Dermis blood vessel endothelial cell (primary cell): ENCODE measurements at places on chromosomes 12 and 14. TPM values are rescaled to one million over a fixed set of nuclear protein-coding genes. Genes with fewer than 3 reads are reported as not detected.
A peak's percentile ranks its signal among the peaks of the same experiment; 100 is the strongest.

The SUOX gene
- 12.4 and 18.9 TPM in 2 replicates for total RNA-seq

- DNase-seq = no peak
These were observed 73.2 kb downstream of the SUSD6 start for GRCh38 chr14:69684461-69685217.

DNA sequence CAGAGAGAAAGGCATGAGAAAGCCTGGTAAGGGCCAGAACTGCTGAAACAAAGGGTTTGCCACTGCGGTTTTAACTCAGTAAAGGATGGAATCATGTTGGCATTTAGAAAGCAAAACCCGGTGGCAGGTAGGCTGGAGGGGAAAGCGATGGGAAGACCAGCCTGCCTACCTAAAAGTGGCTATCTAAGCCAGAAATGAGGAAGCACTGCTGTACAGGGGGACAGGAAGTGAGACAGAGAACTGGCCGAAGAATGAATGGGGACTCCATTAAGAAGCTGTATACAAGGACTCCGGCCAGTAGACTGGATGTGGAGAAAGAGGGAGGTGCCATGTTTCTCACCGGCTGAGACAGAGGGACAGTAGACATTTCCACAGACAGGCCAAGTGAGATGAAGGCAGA lies 48.2 kb downstream of the PPM1H start:
- no peak for DNase-seq

- DNase-seq = no peak
These were observed 3.5 kb downstream of the OTX2 start for GRCh38 chr14:56806760-56807159.

DNA sequence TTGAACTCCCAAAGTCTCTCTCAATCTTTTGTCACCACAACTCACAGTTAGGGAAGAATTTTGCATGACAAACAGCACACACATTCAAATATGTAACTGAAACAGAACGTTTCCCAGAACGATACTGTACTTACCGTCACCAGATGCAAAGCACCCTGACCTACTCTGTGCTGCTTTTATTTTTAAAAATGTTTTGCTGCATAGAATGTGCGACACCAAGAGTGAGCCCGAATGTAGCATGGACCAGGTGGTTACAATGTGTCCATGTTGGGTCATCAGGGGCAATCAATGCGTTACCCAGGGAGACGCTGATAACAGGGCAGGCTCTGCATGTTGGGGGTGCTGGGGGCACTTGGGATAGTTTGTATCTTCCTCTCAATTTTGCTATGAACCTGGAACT lies 14.6 kb upstream of the EIF5 start:
- no peak for DNase-seq

GRCh38 chr14:67674480-67675218 lies at the start of gene VTI1B:
VTI1B (minus strand) TSS chr14:67674632; CDS start chr14:67674489, 143 bp downstream.
- peak; percentile 86 for DNase-seq

The SLC25A47 gene
- not detected in 2 replicates for total RNA-seq

The EXOC3L4 gene
- total RNA-seq = not detected in 2 replicates

The NPC2 gene
- 205 and 322 TPM in 2 replicates for total RNA-seq

GRCh38 chr12:104422441-104422840 lies 34.3 kb upstream of the CHST11 start:
- no peak for DNase-seq

DNA sequence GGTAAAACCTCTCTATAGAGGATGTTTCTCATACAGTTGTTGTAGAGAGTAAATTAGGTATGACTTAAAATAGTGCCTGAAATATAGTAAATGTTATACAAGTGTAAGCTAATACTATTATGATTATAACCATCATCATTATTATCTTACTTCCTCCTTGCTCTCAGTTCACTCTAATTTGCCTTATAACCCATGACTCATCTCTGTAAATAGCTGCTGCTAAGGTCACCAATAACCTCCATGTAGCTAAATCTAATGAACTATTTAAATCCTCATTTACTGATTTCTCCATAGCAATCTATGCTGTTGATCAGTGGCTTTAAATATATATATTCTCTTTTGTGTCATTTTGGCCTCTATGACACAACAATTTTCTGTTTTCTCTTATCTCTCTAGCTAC lies 109.6 kb downstream of the RMST start:
- no peak for DNase-seq

DNA sequence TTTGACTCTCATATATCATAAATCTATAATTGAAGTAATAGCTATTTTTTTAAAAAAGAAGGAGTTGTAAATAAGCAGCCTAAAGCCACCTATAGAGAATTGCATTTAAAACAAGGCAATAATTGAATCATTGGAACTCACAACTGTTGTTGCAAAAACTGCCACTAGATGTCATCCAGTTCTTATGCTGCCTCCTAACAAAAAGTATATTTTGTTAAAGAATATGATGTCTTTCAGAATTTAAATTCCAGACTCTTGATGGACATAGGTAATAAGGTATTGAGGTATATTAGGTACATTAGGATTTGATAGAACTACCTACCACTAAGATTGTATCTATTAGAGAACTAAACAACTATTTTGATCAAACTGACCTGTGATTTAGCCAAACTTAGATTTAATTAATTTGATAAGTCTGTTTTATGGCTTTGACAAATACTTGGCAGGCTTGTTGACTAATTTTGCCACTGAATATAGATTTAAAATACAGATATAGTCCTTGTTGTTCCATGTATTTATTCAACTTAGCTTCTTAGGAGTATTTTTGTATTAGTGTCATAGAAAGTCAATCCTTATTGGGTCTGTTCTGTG lies 401.4 kb downstream of the RPL10L start:
- DNase-seq = peak; percentile 22

GRCh38 chr12:53200458-53201176 lies 6.4 kb downstream of the ITGB7 start:
- DNase-seq = no peak

DNA sequence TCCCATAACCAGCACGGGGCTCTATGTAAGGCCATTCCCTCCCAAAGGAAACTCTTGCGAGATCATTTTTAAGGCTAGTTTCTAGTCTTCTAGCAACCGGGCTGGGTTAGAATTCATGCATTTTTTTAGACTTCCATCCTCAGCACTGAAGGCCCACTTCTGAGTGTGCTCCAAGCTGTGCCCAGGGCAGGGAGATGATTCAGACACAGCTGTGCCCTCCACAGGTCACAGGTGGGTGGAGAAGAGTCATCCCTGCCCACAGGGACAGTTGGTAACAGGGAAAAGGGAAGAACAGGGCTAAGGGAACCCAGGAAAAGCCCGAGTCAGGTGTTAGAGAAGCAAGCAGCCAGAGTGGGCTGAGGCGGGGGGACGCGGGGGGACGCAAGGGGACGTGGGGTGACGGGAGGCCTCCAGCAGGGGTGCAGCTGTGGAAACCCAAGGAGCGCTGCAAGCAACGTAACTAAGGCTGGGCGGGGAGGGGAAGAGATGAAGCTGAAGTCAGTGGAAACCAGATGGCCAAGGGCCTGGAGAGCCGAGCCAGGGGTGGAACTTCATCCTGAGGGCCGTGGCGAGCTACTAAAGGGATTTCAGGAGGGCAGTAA lies 27.2 kb upstream of the PPP2R5C start:
- DNase-seq = no peak

DNA sequence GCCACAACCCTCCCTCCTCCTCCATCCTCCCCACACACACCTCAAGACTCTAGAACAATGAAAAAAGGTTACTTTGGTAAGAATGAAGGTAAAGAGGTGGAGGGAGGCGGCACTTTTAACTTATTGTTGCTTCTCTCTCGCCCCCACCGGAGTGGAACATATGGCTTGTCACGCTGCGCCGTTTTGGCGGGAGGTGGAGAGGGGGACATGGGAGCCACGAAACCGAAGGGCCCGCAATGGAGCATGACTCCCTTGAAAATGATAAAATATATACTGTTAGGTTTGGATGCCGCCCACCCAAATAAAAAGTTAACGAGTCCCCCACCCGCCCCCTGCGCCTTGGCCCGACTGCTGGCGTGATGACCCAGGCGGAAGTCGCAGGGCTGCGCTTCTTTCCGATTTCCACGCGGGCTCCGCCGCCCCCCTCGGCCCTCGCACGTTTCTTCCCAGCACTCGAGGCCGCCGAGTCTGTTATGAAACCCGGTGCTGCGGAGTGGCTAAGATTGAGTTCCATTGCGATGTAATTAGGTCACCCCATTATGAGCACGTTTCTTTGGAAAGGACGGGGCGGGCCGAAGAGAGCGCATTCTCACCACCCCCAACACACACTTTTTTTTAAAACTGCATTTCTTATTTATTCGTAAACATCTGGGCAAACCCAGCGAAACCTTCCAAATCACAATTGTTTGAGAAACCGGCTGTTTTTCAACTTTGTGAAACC lies 1.4 kb upstream of the ZFP36L1 start:
- DNase-seq = peak; percentile 91

The TSPAN19 gene
- total RNA-seq = under 0.01 TPM in 1 of 2 replicates, not detected in the other

DNA sequence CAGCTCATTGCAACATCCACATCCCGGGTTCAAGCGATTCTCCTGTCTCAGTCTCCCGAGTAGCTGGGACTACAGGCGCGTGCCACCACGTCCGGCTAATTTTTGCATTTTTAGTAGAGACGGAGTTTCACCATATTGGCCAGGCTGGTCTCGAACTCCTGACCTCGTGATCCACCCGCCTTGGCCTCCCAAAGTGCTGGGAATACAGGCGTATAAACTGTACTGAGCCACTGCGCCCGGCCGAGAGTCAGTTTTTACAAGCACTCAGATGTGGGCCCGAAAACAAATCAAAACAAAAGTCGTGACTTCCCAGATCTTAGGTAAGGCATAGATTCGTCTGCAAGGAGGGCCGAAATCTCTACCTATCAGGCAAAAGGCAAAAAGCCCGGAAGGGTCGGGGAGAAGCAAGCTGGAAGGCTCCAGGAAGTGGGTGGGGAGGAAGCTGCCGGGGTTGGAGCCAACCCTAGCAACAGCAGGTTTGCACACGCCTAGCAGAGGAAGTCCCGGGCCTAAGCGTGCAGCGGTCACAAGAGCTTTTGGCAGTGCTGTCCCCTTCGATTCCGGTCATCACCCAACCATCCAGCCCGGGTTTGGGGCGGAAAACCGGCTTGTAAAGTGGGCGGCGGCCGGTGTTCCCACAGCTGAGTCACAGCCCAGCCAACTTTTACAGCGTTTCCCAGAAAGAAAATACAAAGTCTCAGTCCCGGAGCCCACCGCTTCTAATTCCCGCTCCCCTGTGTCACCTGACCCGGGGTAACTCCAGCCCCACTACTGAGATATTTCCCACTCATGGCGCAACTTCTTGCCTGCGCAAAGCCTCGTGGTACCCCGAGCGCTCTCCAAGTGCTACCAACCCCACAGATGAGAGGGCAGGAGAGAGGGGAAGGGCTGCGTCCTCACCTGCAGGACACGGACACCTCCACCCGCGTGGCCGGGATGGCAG lies 583 bp downstream of the CPNE8 start:
- DNase-seq = peak; percentile 83

The CINP gene
- 57.9 and 61.9 TPM in 2 replicates for total RNA-seq

The APOF gene
- total RNA-seq = not detected in 2 replicates

DNA sequence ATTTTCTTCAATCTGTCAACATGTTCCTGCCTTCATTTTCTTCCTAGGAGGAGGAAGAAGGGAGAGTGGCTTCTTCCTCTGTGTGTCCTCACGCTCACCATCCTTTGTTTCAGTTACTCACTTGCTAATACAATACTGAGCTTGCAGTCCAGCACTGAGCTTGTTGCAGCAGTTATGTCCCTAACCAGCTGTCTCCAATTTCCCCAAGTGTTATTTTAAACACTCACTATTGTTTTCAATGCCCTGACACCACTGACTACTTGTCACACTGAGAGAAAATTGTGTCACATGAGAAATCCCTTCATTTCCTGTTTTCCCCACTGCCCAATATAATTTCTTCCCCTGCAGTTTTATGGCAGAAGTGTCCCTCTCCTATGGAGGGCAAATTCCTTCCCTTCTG lies 53.4 kb downstream of the HSD17B6 start:
- DNase-seq = peak; percentile 4

- no peak for DNase-seq
These were observed 94.3 kb downstream of the LRRC74A start for GRCh38 chr14:76920331-76921087.

The STAC3 gene
- total RNA-seq = 0.65 TPM in 1 of 2 replicates, not detected in the other

DNA sequence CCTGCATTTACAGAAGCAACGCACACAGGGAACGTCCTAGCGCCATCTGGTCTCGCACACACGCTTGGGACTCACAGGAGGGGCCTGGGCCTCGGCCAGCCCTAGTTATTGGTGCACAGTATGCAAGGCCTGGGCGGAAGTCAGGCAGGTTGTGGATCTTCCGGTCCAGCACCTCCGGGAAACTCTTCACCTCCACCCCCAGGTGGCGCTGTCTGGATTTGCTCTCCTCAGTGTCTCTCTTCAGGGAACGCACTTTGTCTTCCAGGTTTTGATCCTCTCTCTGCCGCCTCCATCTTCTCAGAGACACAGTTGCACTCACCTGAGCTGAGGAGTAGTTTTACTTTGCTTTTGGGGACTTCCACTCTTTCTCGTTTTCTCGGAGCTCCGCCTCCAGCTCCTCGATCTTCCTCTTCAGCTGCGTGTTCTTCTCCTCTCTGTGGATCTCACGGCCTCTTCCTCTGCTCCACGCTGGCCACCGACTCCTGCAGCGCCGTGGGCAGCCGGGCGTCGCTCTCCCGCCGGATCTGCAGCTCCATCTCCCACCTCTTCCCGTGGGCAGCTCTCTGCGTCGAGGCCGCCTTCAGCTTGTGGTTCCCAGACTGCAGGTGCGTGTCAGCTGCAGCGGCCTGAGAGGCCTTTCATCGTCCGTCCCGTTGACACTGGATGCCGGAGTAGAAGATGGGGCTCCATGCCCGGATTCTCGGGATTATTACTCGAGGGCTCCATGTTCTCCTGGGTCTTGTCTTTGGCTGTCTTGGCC lies 933.8 kb downstream of the TMEM121 start:
- no peak for DNase-seq

The GDF3 gene
- total RNA-seq = 2.2 and 2.9 TPM in 2 replicates

DNA sequence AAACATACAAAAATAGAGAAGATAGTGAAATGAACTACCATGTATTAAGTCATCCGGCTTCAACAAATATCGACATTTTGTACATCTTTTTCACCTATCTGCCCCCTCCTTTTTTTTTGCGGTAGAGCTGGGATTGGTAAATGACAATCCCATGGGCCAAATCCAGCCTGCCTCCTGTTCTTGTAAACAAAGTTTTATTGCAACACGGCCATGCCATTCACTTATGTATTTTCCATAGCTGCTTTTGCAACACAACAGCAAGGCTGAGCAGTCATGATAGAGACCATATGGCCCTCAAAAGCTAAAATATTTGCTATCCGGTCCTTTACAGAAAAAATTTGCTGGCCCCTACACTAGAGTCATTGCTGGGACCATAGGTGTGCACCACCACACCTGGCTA lies 58.1 kb upstream of the PLEKHG3 start:
- no peak for DNase-seq
